ENCODE measurements at places on chromosomes 5 and 9.

DNA sequence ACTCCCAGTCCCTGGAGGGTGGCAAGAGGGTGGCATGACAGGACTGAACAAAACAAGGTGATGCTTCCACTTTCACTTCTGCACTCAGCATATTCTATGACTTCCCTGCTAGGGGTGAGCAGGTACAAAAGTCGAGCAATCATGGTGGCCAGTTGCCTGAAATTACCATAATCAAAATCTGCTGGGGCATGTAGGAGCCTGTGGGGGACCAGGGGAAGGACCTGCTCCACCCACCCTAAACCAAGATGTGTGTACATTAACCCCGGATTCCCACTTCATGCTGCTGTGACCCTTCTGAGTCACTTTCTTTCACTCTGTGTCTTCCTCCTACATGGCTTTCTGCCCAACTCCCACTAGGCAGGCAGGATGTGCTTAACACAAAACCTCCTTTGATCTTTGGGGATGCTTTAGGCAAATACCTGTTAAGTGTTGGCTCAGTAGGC is 73.3 kb upstream of the PHF24 start:
- no peak for DNase-seq

- DNase-seq: no peak
These were observed 728.3 kb upstream of the SEMA6A start for GRCh38 chr5:117302949-117303348.

- no peak for DNase-seq
These were observed 346.9 kb downstream of the KDM4C start for GRCh38 chr9:7104625-7105024.

DNA sequence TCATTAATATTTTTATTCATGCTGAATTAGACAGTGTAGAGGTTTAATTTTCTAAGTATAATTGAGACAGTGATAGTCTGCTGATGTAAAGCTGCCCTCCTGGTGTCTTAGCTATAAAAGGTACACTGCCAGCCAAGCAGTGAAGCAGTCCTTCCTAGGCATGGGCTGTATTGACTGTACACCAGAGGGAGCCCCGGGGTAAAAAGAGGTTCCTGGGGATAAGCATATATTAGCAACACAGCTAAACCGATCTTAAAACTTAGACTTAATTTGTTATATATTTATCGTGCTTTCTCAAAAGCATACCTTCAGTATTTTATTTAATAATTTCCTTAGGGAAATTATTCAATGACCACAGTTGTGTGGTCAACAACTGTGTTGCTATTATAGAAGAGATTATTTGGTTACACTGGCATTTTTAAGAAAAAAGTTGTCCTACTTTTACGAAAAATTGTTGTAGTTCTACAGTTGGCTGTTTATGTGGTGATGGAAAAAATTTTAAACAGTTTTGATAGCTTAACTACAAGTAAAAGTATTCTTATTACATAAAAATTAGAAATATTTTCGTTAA is 68.8 kb downstream of the ELL2 start:
- DNase-seq: peak; percentile 6

GRCh38 chr5:926417-927171 is 33.9 kb downstream of the TRIP13 start:
- no peak for DNase-seq

- DNase-seq: no peak
These were observed 47.2 kb downstream of the OR2K2 start for GRCh38 chr9:111282845-111283244.

- DNase-seq: no peak
These were observed 3.0 kb upstream of the CDC42SE2 start for GRCh38 chr5:131260895-131261294.

DNA sequence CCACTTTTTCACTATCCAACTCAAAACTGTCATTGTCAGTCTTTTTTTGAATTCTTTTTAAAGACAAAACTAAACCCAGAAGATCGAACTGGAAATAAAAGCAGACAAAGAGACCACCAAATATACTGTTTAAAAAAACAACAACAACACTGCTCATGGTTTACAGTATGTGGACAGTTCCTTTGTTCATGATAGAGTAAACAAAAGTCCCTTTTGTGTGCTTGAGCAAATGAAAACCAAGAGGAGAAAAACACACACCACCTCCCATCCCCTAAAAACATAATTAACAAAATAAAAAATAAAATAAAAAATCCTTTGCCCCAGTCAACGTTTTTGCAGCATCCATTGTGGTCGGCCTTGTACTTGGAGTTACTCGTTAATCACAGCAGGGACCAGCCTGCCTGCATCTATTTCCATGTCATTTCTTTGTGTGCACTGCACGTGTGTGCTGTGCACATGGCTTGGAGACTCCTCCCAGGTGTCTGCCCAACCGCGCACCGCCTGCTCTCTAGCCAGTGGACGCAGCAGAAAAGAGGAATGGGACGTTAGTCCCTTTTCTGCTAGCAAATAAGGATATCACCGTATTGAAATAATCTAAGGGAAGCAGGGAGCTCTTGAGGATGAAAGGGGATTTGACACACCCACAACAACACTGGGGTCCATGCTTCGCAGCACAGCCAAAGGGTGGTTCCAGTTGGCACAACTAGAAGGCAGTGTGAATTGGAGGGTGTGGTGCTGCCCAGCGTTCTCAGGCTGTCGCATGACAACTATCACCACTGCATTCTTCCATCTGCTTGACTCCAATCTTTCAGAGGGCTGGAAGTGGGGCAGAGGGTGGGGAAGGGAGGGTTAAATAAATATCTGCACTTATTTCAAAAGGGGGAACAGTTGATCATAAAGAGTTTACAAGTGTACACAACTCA is 130.0 kb downstream of the SEMA6A start:
- DNase-seq: no peak

DNA sequence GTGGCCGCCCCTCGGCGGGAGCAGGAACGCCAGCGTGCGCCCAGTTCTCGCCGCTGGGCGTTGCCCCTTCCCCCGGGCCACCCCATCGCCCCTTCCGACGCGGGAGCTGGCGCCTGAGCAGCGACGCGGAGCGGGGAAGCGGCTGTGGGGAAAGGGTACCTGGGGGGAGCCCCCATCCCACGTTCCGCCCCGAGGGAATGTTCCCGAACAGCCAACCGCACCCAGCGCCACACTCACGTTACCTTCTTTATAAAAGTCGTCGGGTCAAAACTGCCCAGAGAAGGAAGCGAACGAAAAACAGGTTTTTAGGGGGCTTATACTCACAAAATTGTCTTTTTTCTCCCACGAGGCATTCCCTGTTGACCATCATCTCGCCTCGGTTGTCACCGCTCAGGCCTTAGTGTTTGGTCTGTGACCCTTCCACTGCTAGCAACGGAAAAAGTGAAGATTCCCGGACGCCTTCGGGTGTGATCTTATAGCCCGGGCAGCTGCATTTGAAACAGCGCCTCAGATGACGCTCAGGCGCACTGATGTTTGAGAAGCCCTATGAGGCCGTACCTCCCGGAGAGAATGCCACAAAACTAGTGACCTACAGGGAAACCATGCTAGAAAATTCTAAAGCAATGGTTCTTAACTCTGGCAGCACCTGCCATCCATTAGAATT is 475 bp upstream of the GOLM1 start:
- DNase-seq: peak; percentile 39

GRCh38 chr5:54728588-54728915 is 211.0 kb downstream of the SNX18 start:
- DNase-seq: no peak

- DNase-seq: no peak
These were observed 49.6 kb upstream of the ATP10B start for GRCh38 chr5:160901656-160902055.

- DNase-seq: no peak
These were observed 38.2 kb downstream of the GZMK start for GRCh38 chr5:55062039-55062779.

DNA sequence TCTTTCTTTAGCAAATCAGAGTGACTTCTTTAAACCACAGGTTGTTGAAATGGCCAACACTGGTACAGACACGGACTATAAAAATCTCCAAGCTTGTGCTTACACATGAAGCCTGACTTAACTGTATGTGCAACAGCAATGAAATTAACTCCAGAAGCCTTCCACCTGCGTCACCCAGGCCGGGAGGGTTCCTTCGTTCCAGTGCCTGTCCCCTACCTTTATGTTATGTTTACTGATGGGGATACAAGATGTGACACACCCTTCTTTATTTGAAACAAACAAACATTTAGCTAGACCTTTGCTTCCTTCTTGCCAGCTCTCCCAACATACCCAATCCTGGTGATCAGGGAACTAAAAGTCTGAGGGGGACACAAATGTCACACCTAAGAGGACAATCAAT is 66.0 kb downstream of the GOLPH3 start:
- DNase-seq: no peak

DNA sequence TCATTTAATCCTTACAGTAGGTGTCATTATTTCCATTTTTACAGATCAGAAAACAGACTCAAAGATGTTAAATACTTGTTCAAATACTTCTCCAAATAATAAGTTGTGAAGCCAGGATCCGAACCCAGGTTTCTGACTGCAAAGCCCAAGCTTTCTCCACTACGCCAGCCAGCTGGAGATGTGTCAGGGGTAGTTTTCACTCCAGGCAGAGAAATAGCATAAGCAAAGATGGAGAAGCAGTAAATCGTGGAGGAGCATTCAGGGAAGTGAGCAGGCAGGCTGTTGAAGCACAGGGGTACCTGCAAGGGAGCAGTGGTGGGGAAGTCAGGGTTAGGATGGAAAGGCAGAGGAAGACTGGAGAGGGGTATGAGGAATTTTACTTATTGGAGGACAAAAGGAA is 2.9 kb downstream of the TLN1 start:
- DNase-seq: no peak

DNA sequence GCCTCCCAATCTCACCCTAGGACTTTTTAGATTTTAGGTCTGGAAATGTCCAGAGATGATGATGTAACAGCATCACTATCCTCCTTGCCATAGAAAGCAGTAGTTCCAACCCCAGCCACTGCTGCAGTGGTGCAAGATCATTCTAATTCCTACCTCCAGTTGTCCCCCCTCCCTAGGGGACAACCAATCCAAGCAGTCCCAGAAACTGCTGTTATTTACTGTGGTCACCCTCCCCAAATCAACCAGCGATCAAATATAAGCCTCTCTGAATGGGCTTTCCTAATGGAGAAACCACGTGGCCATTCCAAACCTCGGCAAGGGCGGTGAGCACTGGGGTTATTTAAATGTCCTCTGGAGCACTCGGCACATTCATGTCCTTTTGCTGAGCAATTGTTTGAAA is 159.8 kb downstream of the SLF1 start:
- no peak for DNase-seq

GRCh38 chr9:81344366-81344765 is 345.0 kb downstream of the TLE1 start:
- no peak for DNase-seq

- DNase-seq: no peak
These were observed 14.5 kb upstream of the RPL26L1 start for GRCh38 chr5:172944741-172945140.

DNA sequence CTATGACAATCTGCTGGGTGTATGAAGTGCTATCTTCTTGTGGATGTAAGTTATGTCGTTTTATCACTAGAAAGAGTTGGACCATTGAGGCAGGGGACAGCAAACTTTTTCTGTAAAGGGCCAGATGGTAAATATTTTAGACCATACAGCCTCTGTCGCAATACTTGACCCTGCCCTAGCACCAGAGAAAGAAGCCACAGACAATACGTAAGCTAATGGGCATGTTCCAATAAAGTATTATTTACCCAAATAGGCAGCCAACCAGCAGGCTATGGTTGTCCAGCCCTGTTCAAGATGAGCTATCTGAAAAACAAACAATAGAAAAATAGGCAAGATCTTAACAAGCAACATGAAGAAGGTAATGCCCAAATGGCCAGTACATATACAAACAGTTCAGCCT is 36.4 kb downstream of the MTX3 start:
- DNase-seq: no peak

GRCh38 chr9:20604562-20604961 is 17.7 kb downstream of the MLLT3 start:
- DNase-seq: no peak

- no peak for DNase-seq
These were observed 24.4 kb downstream of the FEM1C start for GRCh38 chr5:115520191-115520590.
